GM12891 (cell line): ENCODE measurements at places on chromosomes 6 and 20.
A peak's percentile ranks its signal among the peaks of the same experiment; 100 is the strongest.

DNA sequence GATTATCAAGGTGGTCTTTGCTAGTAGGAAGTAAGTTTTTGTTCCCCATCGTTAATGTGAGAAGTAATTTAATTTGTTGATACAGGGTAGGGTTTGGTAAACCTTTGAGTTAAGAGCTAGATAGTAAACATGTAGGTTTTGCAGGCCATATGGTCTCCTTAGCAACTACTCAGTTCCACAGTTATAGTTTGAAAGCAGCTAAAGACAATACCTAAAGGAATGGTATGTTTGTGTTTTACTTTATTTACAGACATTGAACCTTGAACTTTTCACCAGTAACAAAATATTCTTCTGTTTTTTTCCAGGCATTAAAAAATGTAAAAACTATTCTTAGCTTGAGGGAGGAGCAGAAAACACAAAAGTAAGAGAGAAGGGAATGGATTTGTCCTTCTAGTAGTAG, 1.7 kb downstream of the CAP2 start:
- DNase-seq = no peak

DNA sequence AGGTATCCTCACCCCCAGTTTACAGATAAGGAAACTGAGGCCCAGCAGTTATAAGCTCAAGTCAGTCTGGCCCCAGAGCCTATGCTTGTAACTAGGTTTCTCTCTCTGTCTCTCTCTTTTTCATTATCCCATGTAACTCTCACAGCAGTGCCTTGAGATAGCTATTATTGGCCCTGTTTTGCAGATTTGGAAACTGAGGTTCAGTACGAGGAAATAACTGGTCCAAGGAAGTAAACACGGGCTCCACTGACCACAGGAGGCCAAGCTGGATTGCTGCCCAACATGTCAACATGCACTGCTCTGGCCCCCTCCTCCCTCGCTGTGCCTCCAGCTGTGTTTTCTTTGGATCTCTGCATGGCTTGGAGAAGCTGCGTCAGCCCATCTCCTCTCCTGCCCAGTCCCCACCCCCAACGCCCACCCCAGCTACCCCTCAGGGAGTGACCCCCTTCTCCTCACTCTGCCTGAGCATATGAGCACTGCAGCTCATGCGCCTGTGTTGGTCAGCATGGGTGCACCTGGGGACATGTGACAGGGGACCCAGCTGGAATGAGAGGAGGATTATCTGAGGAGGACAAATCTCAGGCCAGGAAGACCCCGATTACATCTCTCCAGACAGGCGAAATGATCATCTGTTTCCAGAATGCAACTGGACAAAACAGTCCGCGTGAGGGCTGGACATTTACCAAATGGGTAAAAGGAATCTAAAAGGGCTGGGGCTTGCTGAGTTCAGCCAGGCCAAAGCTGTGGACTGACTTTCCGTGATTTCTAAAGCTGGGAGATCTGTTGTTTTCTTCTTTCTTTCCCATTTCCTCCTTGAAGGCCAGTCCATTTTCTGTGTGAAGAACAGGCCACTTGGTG, 7.8 kb upstream of the PLTP start:
- no peak for DNase-seq

GRCh38 chr6:56046576-56046975, 171.2 kb upstream of the BMP5 start:
- no peak for DNase-seq

GRCh38 chr6:42431356-42431755, 20.4 kb downstream of the TRERF1 start:
- no peak for DNase-seq

DNA sequence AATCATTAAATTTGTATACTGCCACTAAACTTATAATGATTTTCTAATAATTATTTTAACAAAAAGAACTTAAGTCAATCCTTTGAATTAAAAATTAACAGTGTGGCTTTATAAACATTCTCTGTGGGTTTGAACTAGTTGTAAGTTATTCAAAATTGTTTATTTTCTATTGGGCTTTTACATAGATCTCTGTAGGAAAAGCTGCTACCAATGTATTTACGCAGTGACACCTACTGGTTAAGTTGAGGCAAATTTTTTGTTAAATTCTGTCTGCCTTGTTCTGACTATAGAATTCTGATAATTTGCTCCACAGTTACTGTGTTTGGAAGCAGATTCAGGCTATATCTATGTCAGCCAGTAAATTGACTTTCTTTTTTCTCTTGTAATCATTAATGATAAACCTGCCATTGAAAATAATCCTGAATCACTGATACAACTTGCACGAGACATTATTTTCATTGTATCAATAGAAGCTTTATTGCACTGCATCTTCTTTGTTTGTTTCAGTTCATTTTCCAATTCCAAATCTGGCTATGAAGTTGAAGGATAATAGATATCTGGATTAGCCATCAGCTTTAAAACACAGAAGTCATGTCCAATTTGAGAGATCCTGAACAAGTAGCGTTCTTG, 66.0 kb upstream of the UTRN start:
- DNase-seq = peak; percentile 18

- DNase-seq = no peak
These were observed 81.6 kb downstream of the MRPL14 start for GRCh38 chr6:44045672-44046015.

- no peak for DNase-seq
These were observed 104.8 kb upstream of the TRAF3IP2 start for GRCh38 chr6:111710439-111710838.

GRCh38 chr20:46010491-46011391, 2.0 kb downstream of the MMP9 start:
- DNase-seq = no peak

DNA sequence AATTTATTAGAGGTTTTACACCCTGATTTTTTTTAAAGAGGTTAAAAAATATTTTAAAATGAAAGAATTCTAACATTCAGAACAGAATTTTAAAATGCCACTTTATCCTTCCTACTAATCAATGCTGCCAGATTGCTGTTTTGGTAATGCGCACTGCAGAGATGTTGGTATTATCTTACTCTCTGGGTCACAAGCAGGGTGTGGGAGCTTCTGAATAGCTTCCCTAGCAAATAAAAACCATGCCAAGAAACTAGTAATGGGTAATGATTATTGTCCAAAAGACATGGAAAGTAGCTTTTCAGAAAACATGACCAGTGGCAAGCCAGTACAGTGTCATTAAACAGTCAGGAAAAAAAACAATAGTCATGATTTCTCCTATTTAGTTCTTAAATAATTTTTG, 205.4 kb downstream of the TPBG start:
- DNase-seq = no peak

DNA sequence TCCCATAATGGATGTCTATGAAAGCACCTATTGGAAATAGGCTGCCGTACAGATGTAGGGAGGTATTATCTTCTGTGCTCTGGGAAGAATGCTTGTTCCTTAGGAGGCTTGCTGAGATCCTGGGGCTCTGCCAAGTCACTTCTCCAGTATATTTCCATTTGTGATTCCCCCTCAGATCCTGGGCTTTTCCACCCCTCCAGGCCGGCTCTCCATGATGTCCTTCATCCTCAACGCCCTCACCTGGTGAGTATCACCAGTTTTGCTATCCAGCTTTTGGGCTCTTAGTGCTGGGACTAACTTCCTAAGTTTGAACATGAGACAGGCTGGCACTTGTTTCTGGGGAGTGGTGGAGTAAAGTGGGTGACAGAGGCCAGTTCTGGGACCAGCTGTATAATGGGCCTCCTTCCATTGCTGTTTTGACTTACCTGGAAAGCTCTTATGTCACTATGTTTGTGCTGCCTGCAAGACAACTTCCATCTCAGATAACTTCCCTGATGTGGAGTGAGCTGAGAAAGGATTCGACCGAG, 2.6 kb downstream of the SYS1 start:
- no peak for DNase-seq
